ENCODE measurements at places on chromosomes 6 and 20.

DNA sequence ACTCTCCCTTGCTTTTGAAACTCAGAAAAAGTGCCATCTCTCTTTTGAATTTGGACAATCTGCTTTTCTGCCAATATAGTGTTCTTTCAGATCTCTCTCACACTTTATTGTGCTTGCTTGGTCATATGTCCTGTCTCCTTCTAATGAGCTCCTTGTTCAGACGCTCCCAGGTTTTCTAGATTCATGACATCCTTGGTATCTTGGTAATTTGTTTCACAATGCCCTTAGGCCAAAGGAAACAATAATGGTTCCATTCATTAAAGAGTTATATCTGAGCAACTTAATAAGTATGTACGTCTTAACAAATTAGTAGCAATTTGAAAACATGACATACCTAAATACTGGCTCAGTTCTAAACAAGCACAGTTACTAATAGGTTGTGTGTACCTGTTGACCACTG is 293.4 kb upstream of the SPTLC3 start:
- no peak for DNase-seq

- no peak for DNase-seq
These were observed 38.2 kb downstream of the PYGB start for GRCh38 chr20:25285856-25286798.

DNA sequence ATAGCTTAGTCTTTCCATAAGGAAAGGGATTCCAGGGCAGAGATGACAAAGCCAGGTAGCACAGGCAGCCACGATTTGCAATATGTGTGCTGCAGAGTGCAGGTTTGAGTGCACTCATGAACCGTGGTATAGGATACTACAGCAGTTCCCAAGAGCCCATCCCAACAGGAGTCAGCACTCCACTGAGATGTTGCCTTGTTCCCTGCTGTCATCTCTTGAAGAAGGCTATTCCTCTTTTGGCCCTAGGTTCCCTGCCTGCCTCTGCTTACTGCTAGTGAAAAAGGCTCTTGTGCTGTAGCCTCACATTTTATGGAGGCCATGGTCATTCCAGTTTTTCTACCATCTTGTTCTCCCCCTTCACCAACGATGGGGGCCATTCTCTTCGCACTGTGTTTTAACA is 40.2 kb downstream of the RALY start:
- DNase-seq = no peak

DNA sequence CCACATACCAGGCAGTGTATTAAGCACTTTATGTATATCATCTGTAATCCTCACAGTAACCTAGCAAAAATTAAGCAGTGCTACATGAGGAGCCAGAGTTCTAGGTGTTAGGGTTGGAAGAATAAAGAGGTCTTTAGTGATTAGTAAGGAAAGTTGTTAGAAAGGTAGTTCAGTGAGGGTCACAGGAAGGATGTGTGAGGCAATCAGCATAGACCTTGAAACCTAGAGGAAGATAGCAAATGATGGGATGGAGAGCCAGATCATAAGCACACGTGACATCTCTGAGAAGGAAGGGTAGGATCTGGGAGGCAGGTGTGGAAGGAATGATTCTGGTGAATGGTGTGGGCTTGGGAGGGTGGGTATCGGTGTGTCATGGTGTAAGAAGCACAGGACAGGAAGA is 2.2 kb downstream of the KAT14 start:
- no peak for DNase-seq

GRCh38 chr20:25592135-25592852 is 7.0 kb upstream of the NINL start:
- DNase-seq = no peak

DNA sequence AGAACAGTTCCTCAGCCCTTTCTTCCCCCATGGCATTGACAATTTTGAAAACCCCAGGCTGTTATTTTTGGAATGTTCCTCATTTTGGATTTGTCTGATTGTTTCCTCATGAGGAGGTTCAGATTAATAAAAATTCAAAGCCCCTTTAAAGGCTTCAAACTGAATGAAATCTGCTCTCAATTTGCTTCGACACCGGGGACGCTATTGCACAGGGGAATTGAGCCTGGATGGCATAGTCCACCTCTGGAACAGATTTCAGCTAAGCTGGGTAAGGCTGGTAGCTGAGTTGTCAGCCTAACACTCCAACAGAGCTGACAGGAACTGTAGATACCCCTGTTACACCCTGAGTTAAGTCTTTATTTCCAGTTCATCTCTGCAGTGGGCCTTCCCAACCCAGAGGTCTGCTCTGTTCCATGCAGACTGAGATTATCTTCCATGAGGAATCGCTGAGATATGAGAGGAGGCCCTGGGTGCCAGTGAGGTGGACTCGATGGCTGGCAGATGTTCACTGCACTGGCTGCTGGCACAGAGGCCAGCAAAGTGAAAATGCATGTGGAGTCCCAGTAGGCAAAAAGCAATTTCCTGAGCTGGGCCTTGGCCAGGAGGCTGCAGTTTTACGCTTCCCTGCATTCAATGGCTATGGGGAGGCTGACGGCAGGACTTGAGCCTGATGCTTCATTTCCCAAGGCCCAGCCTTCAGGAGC is 73.3 kb upstream of the PAX1 start:
- DNase-seq = no peak

DNA sequence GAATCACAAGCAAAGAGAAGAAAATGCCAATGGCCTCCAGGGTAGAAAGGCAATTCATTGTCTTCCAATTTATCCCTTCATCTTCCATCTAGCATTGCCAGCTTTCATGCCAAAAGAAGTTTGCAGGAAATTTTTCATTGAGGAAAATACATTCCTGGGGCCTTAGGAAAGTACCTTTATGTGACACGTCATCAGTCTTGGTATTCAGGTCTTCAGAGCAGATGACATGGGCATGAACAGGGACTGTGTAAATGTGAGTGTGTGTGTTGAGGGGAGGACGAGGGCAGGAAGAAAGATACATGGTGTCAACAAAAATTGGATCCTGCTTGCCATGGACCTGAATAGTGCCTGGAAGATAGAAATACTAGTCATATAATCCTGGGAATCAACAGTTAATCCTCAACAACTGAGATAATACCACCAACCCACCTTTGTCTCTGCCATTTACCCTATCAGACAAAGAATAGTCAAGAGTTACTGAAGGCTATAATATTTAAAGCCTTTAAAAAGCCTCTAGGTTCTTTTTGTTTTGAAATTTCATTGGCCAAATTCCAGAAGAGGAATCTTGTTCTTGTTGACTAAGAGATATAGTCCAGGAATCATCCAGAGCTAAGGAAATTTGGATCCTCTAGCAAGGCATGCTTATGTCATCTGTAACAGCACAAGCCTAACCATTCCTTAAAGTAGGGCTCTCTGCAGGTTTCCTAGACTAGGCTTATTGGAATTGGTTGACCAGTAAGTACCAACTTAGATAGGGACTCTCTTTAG is 405.8 kb upstream of the SASH1 start:
- DNase-seq = no peak

DNA sequence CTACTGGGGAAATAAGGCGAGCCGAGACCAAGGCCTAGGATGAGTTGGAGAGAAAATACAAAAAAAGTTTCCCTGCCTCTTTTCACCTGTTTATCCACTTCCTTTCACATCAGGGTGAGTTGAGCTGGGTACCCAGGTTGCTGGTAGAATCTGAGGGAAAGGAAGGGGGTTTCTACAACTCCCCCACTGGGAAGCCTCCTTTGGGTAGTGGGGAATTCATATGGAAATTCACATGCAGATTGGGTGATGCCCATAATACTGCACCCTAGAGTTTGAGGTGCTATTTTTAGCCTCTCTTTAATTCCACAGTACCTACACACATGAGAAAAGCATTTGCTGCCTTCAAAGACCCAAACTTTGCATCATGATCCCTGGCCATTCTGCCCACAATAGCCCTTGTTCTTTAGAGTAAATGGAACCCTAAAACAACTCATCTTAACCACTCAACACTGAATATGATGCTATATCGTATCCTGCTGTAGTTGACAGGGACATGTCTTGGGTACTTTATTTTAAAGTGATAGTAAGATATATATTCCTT is 2.7 kb downstream of the OSTM1 start:
- no peak for DNase-seq

DNA sequence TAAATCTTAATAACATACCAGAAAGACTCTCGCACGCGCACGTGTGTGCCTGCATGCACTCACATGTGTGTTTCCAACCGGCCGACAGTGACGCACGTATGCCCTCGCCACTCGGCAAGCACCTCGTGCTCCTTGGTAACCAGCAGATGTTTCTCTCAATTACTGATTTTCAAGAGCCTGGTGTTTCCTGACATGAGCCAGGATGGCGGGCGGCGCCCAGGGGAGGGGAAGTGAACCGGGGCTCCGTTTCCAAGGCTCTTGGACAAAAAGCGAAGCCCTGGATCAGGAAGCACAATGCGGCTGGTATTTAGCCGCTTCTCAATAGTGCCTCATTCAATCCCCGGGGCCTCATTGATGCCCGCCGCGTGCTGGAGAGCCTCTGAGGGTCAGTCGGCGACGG is 37.7 kb downstream of the PMEPA1 start:
- no peak for DNase-seq

DNA sequence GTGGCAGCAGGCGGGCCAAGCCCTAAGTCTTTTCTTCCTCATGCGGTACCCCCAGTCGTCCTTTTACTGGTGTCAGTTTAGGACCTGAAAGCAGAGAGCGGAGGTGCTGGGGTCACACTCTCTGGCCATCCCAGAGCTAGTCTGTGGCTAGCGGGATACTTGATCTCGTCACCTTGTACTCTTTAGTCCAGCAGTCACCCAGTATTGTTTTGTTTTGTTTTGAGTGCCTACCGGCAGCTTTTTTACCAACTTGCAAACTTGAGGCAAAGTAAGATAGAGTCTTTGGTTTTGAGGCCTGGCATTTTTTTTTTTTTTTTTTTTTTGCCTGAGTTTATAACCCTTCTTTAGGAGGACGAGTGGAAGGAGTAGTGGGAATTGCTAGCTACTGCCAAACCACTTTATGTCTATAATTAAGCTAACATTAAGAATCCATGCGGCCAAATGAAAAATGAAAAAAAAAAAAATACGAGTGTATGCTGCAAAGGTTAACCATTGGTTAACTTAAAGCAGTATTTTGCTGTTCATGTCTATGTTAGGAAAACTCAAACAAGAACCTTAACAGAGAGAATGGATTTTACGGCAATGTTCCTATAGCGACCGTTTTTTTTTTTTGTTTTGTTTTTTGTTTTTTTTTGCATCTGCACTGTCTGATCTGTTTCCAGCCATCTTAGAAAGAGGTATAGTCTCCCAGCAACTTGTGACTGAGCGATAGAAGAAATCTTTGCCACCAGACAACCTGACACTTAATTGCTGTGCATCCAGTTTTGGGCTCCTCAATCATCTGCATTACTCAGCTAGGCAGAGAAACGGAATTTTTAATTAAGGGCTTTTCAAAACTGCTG is 56.9 kb downstream of the FAM217A start:
- DNase-seq = no peak

GRCh38 chr6:166989427-166990032 is 9.7 kb upstream of the CEP43 start:
- peak; percentile 1 for DNase-seq

DNA sequence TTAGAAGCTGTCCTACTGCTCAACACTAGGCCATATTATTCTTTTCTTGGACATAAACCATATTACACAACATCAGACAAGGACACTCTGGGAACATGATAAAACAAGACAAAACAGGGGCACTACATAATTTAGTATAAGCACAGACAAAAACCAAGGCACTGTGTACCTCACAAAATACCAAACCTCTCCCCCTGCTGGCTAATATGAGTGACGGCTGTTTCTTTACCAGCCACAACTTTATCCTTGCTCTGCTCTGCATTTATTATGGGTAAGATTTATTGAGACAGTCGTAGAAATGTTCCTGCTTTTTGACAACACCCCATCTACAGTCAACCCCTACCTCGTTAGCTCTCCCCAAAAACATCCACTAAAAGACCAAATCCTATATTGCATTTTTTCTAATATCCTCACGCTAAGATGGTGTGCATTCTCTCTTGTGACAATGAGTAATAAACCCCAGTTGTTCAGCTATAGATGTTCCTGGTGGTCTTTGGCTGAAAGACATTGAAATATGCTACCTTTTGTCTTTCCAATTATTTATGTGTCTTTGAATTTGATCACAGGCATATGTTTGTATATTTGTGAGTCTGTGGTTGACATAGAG is 23.8 kb upstream of the POLR1H start:
- DNase-seq = no peak

DNA sequence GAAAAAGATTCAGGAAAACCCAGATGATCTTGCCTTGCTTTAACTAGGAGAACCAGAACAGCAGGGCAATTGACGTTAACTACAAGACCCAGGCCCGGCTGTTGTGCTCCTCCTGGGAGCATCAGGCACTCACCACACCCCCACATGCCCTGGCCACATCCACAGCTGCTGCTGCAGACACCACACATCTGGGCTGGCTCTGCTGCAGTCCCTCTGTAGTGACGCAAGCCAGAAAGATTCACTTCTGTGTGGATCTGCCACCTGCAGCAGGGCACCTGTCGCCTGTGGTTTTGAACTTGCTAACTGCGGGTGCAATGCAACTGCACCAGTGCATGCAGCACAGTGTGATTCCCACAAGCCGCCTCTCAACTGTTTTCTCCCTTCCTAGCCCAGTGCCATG is 228.8 kb downstream of the SYNDIG1 start:
- no peak for DNase-seq

- no peak for DNase-seq
These were observed 636 bp downstream of the SRF start for GRCh38 chr6:43171707-43172103.

DNA sequence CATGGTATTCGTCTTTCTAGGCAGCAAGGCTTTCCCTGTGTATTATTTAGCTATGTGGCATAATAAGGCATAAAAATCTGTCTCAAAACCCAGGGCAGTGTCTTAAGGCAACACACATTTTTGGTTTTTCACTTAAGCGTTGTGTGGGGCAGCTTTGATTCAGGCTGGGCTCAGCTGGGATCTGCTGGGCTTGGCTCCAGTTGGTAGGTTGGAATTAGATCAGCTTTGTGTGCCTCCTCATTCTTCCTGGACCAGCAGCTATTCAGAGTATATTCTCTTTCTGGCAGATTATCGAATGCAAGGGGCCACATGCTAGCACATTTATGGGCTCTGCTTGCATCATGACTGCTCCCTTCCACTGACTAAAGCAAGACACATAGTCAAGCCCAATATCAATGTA is 487.9 kb downstream of the RFPL4B start:
- no peak for DNase-seq

DNA sequence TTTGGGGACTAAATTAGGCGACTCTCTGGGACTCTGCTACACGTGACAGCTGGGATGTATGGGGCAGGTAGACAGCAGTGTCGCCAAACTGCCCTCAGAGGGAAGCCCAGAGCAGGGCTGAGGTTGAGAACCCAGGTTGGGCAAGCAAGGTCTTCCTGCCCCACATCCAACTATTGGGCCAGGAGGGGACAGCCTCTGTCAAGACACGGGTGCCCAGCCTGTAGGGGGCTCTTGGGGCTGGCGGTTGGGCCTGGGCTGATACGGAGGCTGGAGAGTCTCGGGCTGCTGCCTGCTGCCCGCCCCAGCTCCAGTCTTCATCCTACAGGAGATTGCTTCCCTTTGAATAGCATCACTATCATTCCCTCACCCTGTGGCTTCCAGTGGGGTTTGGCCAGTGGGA is 33.3 kb downstream of the CPNE5 start:
- no peak for DNase-seq

Data from amniotic stem cell (primary cell).